ENCODE measurements at places on chromosomes 5 and 9.

- ATAC-seq: peak; percentile 34
These were observed at the start of gene LURAP1L for GRCh38 chr9:12774861-12775678. TSS of gene LURAP1L (plus strand) at chr9:12775020. CDS start at chr9:12775716, 696 bp downstream.

- no peak for ATAC-seq
These were observed 146.8 kb upstream of the DAPK1 start for GRCh38 chr9:87350915-87351314.

- peak; percentile 39 for ATAC-seq
These were observed 2.1 kb downstream of the CFAP77 start for GRCh38 chr9:132412089-132412488.

DNA sequence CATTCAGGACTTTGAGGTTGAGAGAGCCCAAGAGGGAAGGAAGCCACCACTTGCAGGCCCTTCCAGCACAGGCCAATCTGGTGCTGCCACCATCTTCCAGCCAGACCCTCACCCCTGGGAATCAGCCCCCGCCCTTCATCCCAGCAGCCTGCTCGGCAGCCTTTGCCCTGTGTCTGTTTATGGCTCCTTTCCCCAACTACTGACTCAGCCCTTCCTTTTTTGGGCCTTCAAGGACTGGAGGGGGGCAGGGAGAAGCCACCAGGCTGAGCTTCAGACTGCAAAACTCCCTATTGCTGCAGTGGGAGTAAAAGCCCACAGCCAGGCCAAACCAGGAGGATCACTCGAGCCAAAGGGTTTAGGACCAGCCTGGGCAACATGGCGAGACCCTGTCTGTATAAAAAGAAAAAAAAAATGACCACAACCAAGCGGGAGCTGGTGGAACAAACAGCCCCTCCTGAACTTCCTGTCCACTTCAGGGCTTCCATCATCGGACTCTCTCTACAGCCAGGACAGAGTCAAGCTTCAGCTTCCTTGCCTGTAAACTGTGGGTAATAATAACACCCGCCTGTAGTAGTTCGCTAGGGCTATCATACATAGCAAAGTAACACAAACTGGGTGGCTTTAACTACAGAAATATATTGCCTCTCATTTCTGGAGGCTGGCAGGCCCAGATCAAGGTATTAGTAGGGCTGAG is 85.9 kb upstream of the IL17B start:
- peak; percentile 28 for ATAC-seq

DNA sequence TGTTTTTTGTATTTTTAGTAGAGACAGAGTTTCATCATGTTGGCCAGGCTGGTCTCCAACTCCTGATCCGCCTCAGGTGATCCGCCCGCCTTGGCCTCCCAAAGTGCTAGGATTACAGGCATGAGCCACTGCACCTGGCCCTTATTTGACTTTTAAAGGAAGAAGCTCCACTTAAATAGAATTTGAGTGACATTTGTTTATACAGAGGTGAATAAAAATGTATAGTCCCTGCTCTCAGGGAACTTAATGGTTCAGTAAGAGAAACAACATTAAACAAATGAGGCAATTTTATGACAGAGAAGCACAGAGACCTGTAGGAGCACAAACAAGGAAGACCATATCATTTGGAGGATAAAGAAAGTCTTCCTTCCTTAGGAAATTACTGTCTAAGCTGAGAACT is 65.7 kb downstream of the C9orf152 start:
- ATAC-seq: no peak

- ATAC-seq: no peak
These were observed 180.5 kb downstream of the CRB2 start for GRCh38 chr9:123536455-123536868.

DNA sequence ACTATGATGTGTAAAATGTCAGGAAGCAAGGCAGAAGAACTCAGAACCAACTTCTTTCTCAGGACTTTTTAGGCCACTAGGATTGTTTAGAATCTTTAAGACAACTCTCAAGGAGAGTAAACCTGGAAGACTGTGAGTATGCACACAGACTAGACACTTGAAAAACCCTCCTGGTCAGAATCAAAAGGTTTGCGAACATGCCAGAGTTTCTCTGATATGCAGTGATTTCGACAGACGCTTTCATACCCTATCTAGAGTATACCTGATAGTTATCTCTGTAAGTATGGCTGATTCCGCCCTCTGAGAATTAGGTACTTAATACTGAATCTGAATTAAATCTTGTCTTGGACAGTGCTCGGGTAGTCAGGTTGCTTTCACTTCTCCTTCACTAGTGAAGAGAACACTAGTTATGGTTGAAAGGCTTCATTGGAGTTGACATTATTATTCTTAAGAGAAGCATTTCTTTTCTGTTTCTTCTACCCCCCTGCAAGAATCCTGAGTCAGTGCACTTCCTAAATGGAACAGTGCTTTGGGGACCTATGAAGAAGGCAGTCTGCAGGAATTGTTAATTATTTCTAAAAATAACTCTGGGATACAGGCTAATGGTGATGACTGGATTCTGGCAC is 158.1 kb downstream of the HACD4 start:
- ATAC-seq: no peak

DNA sequence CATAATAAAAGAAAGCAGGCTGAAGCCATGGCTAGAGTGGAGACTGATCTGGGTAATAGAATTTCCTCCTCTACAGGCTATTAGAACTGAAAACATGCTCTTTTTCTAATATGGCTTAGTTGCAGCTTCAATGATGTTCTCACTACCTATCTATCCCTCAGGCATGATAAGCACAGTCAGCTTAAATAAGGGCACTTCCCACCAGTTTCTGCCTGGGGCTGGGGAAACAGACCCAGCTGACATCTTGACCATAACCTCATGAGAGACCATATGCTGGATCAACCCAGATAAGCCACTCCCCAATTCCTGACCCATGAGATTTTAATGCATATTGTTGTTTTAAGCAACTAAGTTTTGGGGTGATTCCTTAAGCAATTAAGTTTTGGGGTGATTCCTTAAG is 81.2 kb downstream of the ZNF366 start:
- no peak for ATAC-seq

DNA sequence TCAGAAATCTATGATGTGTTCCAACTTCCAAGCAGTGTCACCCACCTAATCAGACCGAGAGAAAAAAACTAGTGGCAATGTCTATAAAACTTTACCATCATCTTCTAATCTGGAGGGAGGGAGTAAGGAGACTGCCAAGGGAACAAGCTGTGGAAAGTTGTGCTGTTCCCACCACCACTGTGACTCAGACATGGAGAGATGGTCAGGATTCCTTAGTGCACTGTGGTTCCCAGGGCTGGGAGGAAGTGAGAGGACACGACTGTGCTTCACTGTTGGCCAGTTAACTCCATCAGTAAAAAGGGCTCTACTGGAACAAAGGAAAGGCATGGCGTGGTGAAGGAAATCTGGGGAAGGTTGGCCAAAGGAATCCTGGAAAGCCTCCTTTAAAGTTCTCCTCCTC is 18.8 kb downstream of the TICAM2 start:
- no peak for ATAC-seq

GRCh38 chr9:82247318-82247717 is 258.7 kb downstream of the SPATA31D1 start:
- no peak for ATAC-seq

GRCh38 chr5:157732130-157732514 is 902 bp downstream of the THG1L start:
- no peak for ATAC-seq

GRCh38 chr5:172637740-172638139 is 3.3 kb upstream of the NEURL1B start:
- ATAC-seq: no peak

GRCh38 chr5:179218943-179219330 is 126.3 kb downstream of the ADAMTS2 start:
- ATAC-seq: no peak

GRCh38 chr5:78592735-78593386 is 55.7 kb downstream of the LHFPL2 start:
- ATAC-seq: no peak

DNA sequence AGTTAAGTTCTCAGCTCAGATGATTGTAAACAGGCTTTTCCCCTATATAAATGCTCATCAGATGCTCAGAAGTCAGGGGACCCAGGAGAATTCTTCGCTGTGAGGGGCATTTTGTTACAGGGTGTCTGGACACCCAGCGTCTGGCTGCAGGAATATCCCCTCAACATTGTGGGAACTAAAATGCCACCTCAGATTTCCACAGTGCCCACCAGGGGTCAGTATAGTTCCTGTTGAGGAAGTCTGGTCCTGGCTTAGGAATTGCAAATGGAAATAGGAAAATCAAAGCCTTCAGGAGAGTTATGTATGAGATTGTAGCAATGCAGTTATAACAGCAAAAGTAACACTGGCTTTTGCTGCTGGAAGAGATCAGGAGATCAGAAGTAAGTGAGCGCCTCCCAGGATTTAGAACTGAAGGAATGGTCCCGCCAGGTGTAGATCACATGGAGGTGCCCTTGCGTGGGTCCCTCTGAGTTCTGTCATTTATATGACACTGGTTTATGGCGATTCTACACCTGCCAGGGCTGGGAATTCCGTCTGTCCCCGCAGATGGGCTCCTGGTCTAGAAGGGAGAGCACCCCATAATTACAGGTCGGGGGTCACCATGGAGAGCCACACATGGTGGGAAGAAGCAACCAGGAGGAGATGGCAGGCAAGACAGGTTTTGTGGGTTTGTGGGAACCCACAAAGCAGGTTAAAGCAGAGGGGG is 47.1 kb upstream of the CTSL start:
- ATAC-seq: peak; percentile 73

GRCh38 chr5:7181841-7182240 is 214.1 kb upstream of the ADCY2 start:
- ATAC-seq: no peak

DNA sequence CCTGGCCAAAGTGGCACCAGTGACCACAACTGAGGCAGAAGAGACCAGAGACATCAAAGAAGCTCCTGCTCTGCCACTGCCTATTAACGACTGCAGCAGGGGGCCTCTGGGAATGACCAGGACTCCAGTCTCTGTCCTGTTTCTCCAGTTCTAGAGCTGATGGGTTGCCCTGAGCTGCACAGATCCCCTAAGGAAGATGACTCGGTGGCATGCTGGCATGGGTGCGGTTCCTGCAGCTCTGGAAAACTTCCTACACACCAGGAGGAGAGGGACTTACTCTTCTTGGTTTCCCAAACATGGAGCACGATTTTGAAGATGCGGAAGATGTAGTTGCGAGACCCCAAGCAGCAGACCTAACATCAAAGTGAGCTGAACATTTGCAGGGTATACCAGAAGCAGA is 2.7 kb downstream of the SLIT3 start:
- ATAC-seq: no peak

DNA sequence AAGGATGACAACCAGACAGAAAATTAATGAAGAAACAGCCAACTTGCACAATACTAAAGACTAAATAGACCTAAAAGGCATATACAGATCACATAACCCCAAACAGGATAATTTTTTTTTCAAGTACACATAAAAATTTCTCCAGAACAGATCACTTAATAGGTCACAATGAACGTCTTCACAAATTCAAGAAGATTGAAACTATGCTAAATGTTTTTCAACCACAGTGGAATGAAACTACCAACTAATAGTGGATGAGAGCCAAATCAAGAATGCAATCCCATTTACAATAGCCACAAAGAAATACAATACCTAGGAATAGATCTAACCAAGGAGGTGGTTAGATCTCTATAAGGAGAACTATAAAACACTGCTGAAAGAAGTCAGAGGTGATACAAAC is 145.8 kb downstream of the TMEM232 start:
- ATAC-seq: no peak

DNA sequence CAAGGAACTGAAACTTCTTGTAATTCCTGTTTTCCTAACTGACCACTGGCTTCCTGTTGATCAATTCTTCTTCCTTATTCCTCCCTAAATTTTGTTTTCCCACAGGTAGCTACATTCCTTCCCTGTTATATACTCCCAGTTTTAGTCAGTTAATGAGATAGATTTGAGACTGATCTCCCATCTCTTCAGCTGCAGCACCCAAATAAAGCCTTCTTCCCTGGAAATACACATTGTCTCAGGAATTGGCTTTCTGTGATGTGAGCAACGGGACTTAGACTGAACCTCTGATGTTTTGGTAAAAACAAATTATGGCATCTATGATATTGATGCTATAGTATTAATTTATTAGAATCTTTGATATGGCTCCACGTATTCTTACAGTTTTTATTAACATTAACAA is 617.3 kb upstream of the ST8SIA4 start:
- no peak for ATAC-seq

DNA sequence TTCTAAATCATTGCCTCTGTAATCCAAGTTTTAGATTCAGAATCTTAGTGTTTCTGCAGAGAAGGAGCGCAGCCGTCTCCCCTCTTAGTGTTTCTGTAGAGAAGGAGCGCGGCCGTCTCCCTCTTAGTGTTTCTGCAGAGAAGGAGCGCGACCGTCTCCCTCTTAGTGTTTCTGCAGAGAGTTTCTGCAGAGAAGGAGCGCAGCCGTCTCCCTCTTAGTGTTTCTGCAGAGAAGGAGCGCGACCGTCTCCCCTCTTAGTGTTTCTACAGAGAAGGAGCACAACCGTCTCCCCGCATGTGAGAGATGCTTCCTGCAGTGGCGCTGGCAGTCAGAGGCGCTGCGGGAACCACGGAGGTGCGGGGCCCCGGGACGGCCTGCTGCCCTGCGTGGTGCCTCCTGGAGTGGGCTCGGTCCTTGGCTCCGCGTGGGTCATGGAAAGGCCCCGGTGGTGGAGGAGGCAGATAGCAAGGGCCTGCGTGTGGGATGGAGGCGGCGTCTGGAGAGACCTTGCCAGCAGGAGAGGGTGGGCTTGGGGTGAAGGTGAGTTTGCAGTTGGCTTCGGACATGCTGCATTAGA is 10.9 kb downstream of the CEP72 start:
- no peak for ATAC-seq

DNA sequence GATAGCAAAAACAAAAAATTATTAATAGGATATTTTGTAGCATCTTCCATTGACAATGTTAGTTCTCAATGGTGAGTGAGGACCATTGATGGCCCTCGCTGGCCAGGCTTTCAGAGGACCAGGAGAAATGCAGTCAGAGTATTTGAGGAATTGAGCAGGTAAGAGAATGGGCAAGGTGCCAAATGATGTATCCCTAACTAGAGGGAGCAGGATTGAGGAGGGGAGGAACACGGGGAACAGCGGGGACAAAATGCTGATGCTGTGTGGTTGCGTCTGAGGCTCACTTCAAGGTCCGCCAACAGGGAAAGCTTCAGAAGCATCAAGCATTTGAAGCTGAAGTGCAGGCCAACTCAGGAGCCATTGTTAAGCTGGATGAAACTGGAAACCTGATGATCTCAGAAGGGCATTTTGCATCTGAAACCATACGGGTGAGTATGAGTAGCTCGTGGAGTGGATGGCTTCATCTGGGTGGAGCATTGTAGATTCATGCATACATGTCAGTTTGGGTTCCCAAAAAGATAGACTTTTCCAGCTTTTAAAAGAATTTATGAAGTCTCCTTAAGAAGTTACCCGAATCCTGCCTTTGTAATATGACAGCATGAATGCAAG is 16.2 kb downstream of the SPTAN1 start:
- peak; percentile 73 for ATAC-seq

Measured in motor neuron (in vitro differentiated cells).